ENCODE measurements at places on chromosomes 16 and 17. TPM values are rescaled to one million over a fixed set of nuclear protein-coding genes. Genes with fewer than 3 reads are reported as not detected.
A peak's percentile ranks its signal among the peaks of the same experiment; 100 is the strongest.

GRCh38 chr16:72201387-72201786 is 29.4 kb upstream of the PMFBP1 start:
- DNase-seq = no peak
- peaks cover 3% of the 10 kb centered on the region for H3K27me3 ChIP-seq
- H3K27ac ChIP-seq = no peak overlapping the region

GRCh38 chr16:48113471-48113870 is 42.3 kb downstream of the ABCC12 start:
- H3K27ac ChIP-seq = no peak overlapping the region
- H3K4me3 ChIP-seq = no peak overlapping the region

DNA sequence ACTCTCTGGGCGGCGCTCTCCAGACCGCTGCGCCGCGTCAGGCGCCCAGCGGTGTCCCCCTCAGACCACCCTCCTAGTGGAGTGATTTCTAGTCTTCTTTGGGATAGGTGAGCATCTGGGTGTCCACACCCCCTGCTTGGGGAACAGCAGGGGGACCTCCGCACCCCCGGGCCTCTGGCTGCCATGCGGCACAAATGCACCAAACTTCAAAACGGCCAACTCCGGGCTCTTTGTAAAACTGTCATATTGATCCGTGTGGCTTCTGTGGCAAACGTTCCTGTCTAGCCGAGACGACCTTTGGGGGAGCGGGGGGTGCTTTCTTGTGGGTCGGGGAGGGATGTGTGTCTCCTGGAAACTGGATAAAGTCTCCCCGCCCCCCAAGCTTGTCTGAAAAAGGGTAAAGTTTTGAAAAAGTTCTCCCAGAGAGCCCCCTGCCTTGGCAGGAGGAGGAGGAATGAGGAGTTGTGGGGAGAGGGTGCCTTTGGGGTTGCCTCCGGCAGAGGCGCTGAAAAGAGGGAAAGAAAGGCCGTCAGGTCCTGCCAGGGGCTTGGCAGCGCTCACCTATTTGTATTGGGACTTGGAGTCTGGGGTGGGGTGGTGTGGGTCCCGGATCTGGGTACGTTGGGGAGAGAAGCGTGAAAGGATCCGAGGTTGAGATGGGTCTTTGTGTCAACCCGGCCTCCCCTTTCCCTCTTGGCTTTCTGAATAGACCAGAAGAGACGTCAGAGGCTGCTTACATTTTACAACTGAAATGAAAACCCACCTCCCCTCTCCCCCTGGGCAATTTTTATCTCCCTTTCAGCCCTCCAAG is 2.2 kb upstream of the CHD3 start:
- H3K27me3 ChIP-seq = no peaks in the 10 kb centered on the region
- peaks cover 8% of the 10 kb centered on the region for H3K4me1 ChIP-seq
- H3K36me3 ChIP-seq = peaks cover 22% of the 10 kb centered on the region
- no peak overlapping the region for H3K4me3 ChIP-seq
- DNase-seq = peak; percentile 87

DNA sequence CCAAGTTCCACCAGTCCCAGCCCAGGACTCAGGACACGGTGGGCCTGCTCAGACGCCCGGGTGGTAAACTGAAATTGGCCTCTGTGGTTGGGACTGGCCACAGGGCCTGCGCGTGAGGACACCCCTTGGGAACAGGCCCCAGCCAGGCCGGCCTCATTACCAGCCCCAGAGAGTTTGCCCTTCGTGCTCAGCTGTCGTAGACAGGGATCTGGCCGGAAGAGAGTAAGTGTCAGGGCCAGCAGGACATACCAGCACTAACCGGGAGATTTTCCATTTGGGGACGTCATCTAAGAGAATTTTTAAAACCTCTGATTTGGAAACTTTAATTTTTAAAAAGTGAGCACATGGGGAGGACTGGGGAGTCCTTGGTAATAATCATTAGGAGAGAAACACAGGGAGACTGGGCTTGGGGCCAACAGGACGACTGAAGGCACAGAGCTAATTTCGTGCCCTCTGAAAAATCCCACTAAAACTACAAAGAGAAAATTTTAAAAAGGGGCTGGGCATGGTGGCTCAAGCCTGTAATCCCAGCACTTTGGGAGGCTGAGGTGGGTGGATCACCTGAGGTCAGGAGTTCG is 2.4 kb upstream of the RBFOX3 start:
- H3K4me3 ChIP-seq = no peak overlapping the region
- no peak for DNase-seq
- H3K4me1 ChIP-seq = peaks cover 2% of the 10 kb centered on the region
- H3K36me3 ChIP-seq = no peaks in the 10 kb centered on the region
- H3K27me3 ChIP-seq = peaks cover 28% of the 10 kb centered on the region
- H3K27ac ChIP-seq = no peak overlapping the region

DNA sequence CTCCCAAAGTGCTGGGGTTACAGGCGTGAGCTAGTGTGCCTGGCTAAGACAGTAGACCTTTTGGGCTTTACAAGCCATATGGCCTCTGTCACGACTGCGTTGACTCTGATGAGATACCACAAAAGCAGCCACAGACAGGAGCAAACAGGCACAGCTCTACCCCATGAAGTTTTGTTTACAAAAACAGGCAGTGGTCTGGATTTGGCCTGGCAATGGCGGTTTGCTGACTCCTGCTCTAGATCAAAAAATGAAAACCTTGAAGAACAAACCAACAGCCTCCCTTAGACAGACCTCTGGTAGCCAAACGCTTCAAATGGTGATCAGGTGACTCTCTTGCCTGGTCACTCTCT is 20.7 kb downstream of the SLC43A2 start:
- H3K4me3 ChIP-seq = peak overlapping the region; percentile 39
- peaks cover 21% of the 10 kb centered on the region for H3K4me1 ChIP-seq
- H3K36me3 ChIP-seq = no peaks in the 10 kb centered on the region
- H3K27ac ChIP-seq = peak overlapping the region; percentile 92
- no peak for DNase-seq

DNA sequence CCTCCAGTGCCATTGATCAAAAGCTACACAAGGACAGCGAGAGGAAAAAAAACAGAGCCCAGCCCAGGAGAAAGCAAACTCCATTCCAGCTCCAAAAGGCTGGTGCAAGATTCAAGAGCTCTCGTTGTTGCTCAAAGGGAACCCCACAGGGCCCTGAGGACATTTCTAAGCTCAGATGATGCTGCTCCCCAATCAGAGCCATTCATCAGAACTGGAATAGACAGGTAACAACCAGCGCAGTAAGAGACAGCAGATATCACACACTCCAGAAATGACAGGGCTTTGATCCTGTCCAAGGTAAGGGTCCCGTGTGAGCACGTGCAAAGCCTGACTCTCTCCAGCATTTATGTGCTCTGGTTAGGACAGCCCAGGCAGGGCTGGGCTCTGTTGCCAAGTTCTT is 20.1 kb downstream of the PMP22 start:
- H3K36me3 ChIP-seq = no peaks in the 10 kb centered on the region
- H3K27me3 ChIP-seq = peaks cover 13% of the 10 kb centered on the region
- DNase-seq = no peak
- H3K4me3 ChIP-seq = no peak overlapping the region
- no peak overlapping the region for H3K27ac ChIP-seq
- H3K4me1 ChIP-seq = no peaks in the 10 kb centered on the region

Gene NPIPB6
- 3.0 TPM for total RNA-seq

Gene FBXW10B
- total RNA-seq = 0.35 TPM

Gene HS3ST3B1
- 20.8 TPM for total RNA-seq

Measured in activated CD4-positive, alpha-beta T cell treated with anti-CD3 and anti-CD28 coated beads, Interleukin-2, amount 10 ng/mL, durations not matched to agents 24 days and 14 days (primary cell).